ENCODE measurements at places on chromosomes 1 and 21.
A peak's percentile ranks its signal among the peaks of the same experiment; 100 is the strongest.

DNA sequence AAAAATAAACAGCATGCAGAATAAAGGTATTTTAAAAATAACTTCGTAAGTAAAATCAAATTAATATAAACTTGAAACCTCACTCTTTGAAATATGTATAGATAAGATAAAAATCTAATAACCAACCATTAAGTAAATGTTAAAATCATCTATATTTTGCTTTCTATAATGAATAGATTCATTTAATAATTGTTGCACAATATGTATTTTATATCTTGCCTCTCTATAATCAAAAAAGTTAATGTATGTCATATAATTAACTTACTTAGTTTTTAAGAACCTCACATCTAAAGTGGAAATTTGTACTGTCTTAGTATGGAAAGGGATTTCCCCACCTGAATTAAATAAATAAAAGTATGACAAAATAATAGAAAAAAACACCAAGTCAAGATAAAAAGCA is 42.4 kb upstream of the RBM34 start:
- DNase-seq = no peak

DNA sequence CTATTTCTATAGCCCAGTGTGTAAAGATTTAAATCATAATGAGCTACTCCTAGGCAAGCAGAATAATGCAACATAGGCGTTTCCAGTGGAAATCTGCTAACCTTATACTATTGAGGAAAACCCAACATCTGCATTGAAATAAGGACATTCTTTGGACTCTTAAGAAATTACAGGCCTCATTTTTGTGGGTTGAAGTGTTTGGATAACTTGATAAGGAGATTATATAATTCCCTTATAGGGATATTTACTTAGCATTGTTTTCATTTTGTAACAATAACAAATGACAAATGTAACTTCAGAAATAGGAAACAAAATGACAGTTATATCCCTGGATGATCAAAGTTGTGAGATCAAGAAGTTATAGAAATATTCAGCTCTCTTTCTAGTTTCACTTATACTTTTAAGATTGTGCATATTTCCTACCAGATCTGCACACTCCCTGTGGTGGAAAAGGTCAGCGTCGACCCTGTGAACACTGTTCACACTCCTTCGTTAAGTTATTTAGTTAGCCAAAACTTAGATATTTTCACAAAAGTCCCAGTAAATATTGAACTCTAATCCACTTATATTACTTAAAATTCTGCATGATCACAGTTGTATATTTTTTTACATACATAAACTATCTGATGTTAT is 284.4 kb upstream of the C1orf105 start:
- peak; percentile 87 for DNase-seq

- DNase-seq = no peak
Measured at GRCh38 chr1:1260843-1261560, 12.7 kb downstream of the UBE2J2 start.

DNA sequence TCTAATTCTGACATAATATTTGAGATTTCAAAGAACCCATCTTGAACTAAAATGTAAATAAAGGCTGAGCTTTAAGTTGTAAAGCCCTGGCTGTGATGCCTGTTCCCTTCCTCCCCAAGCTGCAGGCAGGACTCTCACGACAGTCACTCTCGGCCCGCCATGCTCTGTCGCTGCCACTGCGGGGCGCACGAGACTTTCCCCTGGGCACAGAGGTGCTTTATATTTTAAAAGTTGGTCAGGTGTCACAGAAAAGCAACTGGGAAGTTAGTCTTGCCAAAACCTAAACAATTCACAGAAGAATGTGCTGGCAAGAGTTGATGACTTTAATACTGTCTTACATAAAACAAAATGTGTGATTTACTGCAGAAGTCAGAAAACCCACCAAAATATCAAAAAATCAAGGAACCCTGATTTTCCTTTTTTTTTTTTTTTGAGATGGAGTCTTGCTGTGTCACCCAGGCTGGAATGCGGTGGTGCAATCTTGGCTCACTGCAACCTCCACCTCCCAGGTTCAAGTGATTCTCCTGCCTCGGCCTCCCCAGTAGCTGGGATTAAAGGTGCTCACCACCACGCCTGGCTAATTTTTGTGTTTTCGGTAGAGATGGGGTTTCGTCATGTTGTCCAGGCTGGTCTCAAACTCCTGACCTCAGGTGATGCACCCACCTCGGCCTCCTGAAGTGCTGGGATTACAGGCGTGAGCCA is 10.7 kb downstream of the LRRC47 start:
- DNase-seq = no peak

DNA sequence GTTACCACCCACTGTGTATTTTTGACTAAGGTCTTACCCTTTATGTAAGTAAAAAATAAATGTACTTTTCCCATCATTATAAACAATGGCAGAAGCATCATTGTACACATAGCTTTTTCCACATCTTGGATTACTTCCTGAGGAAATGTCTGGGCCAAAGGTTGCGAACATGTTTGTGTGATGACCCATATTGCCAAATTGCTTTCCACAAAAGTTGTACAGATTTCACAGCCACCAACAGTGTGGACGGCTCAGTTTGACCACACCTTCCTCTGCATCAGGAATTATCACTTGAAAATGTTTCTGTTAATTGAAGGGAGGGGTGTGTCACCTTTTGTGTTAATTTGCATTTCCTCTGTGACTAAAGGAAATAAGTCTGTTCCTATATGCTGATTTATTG is 25.7 kb downstream of the AKNAD1 start:
- DNase-seq = peak; percentile 34

- DNase-seq = peak; percentile 13
Measured at GRCh38 chr1:93395195-93395594, 49.5 kb downstream of the DR1 start.

GRCh38 chr1:87369736-87370478 is 41.2 kb downstream of the LMO4 start:
- DNase-seq = no peak

GRCh38 chr1:207454046-207454964 is at the start of gene CR2:
Gene CR2 (plus strand): TSS chr1:207454328. CDS start chr1:207454419, 91 bp downstream.
- DNase-seq = no peak

GRCh38 chr1:19945914-19946313 is 22.5 kb upstream of the PLA2G2E start:
- DNase-seq = no peak

DNA sequence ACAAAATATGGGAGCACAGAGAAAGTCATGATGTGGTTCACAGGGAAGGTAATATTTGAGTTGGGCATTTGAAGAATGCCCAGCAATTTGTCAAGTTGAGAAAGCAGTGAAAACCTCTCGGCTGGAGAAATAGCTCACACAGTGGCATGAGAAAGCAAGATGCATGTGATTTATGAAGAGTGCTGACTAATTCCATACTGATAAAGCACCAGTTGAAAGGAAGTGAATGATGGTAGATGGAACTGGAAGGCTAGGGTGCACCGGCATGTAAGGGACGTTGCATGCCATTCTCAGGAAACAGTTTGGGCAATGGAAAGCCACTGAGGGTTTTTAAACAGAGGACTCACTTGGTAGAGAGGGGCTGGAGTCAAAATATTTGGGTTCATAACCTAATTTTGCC is 53.5 kb upstream of the MTF2 start:
- DNase-seq = no peak
